Erythroblast (primary cell): ENCODE measurements at places on chromosomes 1 and 21.

DNA sequence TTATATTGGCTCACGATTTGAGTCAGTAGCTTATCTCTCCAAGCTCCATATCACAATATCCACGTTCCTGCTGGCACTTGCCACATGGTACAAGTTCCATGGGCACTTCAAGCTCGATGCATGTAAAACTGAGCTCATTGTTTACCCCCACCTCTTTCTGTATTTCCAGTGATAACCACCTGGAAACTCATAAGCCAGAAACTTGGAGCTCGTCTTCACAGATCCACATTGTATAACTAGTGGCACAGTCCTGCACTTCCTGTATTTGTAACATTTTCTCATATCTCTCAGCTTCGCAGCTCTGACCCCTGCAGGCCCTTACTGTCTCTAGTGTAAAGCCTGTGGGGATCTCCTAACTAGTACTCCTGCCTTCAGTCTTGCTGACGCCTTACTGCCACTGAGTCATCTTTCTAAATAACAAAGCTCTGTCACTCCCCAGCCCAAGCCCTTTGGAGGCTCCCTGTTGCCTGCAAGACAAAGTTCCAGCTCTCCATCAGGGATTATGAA lies 6.5 kb upstream of the C2CD4D start:
- DNase-seq: no peak

GRCh38 chr1:53598966-53599365 lies 139.8 kb downstream of the DMRTB1 start:
- DNase-seq: no peak

- DNase-seq: no peak
Observed at GRCh38 chr1:76267631-76268030, 193.1 kb downstream of the ST6GALNAC3 start.

- no peak for DNase-seq
Observed at GRCh38 chr1:40648200-40648599, 17.3 kb downstream of the RIMS3 start.

DNA sequence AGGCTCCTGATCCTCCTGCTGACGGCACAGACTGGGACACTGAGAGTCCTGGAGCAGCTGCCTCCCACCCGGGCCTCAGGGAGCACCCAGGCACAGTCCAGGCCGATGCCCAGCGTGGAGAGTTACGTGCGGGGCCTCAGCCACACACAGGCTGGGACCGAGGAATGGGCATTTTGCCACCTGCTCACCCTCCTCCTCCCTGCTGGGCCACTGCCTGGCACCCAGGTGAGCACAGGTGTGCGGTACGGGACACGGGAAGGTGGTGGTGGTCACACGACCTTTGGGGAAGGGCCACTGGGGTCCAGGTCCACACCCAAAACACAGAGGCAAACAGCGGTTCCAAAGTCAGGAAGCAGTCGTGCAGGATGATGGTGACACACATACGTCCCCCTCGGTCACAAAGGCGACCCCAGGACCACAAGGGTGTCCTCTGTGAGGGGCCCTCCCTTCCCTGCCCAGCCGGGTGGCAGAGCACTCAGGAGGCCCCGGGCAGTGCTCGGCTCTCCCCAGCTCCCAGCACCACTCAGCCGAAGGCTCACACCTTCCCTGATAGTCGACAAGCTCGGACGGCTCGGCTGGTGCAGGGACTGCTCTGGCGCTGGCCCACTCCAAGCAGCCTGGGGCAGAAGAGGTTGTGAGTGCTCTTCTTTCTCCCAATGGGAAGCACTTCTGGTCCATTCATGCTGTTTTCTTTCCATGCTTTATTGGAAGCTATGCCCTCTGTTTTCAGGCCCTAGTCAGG lies 14.3 kb downstream of the MORN1 start:
- no peak for DNase-seq

GRCh38 chr1:192810253-192810880 lies 1.5 kb downstream of the RGS2 start:
- DNase-seq: peak; percentile 28

DNA sequence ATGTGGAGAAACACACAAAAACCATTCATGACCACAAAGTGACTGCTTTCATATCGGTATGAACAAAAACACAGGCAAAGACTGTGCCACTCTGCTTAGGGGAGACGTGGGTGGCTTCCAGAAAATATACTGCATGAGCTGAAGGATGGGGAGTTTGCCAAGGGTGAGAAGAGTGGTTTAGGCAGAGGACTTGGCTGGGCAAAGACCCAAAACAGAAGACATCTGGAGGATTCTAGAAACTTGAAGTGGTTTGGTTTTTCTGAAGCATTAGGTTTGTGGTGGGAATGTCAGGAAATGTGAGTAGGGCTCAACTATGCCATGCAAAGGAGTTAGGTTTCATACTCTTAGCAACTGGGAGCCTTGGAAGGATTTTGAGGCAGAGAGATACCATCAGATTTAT lies 26.6 kb upstream of the DNM3 start:
- DNase-seq: no peak

DNA sequence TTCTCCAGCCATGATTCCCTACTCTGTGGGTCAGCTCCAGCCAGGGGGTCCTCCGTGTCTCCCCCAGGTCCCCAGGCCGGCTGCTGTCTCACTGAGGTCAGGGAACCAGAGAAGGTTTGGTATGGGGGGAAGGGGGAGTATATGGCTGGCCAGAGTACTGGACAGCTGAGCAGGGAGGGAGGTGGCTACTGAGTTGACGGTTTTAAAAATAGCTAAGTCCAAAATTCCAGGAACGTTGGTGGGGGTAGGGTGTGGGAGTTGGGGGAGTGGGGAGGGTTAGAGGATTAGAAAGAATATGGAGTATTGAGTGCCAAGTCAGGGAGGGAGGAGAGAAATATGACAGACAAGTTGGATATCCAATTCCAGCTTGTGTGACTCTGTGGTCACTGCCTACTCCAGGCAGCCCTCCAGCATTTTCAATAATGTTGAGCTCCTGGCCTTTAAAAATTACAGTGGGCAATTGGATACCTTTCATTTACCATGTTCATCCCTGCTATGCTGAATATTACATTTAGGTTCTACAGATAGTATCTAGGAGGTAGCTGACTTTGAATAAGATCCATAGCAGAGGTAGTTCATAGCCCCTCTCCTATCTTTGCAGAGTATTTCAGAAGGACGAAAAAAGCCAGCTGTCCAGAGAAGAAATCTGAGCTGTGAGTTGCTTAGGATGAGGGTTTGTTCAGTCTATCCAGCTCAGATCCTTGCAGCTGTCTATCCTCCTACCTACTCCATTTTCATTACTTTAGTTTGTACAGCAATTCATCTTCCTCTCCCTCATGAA lies at the start of gene HJV:
TSS of gene HJV (minus strand) at position 114 of the 781 bp plus-strand sequence. CDS start 1,504 bp downstream, outside the sequence.
- DNase-seq: no peak

GRCh38 chr21:27761623-27762022 lies 794.7 kb upstream of the ADAMTS5 start:
- no peak for DNase-seq

DNA sequence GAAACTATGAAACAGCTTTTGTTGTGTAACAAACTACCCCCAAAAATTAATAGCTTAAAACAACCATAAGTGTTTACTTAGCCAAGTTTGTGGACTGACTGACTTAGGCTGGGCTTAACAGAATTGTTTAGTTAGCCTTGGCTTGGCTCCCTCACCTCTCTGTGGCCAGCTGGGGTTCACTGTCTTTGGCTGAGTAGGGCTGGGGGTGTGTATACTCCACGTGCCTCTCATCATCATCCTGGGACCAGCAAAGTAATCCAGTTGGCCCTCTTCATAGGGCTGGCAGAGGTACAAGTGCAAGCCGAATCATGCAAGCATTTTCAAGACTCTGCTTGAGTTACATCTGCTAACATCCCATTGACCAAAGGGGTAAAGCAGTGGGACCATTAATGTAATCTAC lies 252.3 kb downstream of the BRINP2 start:
- no peak for DNase-seq

GRCh38 chr21:46289655-46290179 lies 3.6 kb downstream of the YBEY start:
- peak; percentile 14 for DNase-seq

GRCh38 chr1:43942411-43942810 lies 4.3 kb upstream of the IPO13 start:
- no peak for DNase-seq
